Stimulated activated CD8-positive, alpha-beta memory T cell treated with anti-CD3 and anti-CD28 coated beads, Interleukin-7, amount 100 ng/mL, for 1 hour (primary cell): ENCODE measurements at places on chromosomes 2 and 18.
A peak's percentile ranks its signal among the peaks of the same experiment; 100 is the strongest.

- no peak for DNase-seq
Observed at GRCh38 chr2:140687825-140688224, 1443.0 kb downstream of the LRP1B start.

- DNase-seq = no peak
Observed at GRCh38 chr2:24785671-24786321, 7.4 kb downstream of the PTRHD1 start.

DNA sequence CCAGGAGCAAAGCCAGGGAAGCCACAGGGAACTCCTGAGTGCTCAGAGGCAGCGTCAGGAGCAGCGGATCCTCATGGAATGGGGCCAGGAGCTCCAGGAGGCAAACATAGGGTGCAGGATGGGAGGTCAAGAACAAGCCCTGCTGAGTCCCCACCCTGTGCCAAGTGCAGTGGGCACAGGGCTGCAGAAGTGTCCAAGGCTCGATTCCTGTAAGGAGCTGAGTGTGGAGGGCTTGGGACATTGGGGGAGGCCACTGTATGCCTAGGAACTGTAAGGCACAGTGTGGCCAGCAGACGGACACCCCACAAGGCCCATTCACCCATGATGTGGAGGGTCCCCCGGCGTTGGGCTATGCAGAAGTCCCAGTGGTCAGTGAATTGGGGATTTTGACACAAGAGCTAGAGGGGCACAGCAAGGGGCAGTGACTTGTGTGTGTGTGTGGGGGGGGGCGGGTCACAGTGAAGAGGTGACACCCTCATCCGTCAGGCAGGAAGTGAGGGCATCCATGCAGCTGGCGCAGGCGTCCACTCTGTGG, 55.6 kb downstream of the ACKR3 start:
- no peak for DNase-seq

GRCh38 chr2:220550995-220551700, 923.7 kb downstream of the SLC4A3 start:
- DNase-seq = no peak

DNA sequence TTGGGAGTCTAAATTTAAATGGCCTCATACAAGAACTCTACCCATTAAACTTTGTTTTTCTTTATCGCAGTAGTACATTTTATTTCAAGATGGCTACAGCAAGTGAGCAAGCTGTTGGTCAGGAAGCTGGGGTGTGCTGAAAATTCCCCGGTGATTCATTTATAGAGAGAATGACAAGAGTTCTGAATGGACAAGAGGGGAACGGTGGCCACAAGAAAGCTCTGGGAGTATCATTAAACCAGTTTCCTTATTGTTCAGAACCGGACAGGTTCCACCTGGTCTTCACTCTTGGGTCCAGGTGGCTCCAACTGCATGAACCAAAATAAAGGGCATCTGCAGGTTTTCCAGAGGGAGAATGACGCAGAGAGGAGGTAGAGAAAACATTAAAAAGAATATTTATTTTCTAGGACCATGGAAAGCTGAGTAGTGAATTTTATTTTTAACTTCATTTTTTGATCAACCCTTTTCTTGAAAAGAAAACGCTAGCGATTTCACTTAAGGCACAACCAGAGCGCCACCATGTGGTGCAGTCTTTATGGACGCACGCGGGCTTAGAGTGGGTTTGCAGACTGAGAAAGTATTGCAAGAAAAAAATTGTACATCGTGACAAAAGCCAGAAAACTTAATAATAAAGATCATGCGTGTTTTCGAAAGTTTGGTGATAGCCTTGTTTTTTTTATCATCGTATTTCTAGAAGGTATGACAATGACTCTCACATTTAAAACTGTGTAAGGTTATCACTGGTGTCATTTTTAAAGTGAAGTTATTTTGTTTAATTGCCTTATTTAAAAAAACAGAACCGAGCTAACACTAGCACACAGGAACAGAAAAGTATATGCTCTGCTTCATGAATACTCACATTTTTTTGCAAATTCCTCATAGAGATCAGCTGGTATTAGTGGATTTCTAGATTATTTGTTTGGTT, 97.9 kb upstream of the NOL4 start:
- DNase-seq = no peak

GRCh38 chr2:170229744-170230143, 51.8 kb downstream of the MYO3B start:
- DNase-seq = no peak

GRCh38 chr2:216116418-216116817, 7.3 kb downstream of the XRCC5 start:
- no peak for DNase-seq

DNA sequence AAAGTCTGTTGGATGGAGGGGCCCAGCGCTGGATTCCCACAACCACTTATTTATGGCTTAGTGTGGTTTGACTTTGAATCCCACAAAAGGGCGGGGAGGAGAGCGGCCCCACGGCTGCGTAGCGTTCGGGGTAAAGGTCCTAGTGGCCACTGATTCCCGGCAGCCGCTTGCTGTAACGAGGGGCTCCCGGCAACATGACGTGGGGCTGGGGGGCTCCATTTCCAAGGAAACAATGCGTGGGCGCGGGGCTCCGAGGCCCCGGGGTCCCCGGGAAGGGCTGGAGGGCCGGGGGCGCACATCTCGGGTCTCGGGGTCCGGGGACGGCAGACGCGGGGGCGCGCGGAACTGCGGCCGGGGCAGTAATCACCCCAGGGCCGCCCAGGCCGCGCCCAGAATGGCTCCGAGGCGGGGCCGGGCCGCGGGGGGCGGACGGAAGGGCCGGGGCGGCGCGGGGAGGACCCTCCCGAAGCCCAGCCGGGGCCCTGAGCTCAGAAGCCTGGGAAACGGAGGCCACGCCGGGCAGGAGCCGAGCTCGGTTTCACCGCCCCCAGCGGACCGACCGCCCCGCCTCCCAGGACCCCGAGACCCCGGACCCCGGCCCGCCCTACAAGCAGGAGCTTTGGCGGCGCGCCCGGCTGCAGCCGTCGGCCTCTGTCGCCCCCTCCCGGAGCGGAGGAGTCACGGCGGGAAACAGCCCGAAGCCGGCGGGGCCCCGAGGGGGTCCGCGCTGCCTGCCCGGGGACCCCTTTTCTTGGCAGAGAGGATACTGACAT, 11.9 kb upstream of the MLPH start:
- DNase-seq = peak; percentile 59

DNA sequence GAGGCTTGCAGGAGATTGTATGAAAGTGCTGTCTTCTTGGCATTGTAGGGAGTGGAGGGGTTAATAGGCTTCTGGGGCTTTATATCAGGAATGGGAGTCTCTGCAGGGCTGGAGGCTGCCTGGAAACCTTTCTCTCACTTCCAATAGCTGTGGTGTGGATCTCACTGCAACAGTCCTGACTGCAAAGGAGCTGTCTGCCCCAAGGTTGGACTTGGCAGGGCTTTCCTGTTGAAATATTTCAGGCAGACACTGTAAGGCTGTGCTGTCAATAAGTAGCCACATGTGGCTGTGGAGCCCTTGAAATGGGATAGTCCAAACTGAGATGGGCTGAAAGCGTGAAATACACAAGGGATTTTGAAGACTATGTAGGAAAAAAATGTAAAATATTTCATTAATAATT, 399.1 kb upstream of the SPRED2 start:
- DNase-seq = no peak

DNA sequence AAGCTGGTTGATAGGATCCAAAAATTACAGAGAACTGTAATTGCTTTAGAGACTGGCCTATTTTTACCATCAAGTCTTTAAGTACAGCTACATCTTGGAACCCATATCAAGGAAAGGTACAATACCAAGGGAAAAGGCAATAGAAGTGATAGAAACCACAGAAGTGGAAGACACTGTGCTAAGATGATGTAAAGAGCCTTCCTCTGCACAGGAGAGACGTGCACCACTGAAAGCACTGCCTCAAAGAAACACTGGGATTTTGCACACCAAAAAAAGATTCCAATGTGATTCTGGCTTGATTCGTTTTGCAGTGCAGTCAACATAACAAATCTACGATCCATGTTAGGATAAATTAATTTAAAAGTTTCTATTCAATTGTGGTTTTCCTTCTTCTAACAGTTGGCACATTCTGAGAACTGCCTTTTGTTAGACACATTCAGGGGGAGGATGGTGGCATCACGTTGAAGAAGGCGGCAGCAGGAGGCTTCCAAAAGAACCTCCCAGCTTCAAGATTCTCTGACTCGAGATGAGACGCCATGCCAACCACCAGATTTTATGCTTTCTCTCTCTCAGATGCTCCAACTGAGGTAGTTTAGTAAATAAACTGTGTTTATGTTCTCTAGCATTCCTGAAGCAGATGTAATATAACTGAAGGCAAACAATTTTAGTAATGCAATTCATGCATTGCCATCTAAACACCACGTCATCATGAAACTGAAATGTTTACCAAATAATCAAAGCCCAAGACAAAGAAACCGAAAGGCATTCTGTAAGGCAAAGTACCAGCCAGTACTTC, 102.9 kb downstream of the BCL2 start:
- no peak for DNase-seq

DNA sequence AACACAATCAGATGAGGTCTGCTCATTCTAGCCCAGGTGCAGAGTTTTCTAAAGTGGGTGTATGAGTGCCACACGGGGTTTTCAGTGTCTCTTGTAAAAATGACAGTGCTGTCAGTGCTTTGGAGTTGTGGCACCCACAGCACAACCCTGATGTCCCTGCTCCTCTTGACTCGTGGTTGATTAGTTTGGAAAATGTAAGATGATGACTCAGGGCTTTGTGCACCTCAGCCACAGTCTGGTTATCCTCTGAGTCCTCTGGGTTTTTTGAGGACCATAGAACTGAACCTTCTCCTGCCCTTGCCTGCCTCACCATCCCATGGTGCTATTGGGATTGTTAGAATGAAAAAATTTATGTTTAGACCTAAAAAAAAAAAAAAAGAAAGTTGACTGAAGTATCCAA, 105.6 kb downstream of the MYO1B start:
- no peak for DNase-seq

GRCh38 chr2:152493945-152494528, 159.1 kb downstream of the FMNL2 start:
- DNase-seq = no peak

DNA sequence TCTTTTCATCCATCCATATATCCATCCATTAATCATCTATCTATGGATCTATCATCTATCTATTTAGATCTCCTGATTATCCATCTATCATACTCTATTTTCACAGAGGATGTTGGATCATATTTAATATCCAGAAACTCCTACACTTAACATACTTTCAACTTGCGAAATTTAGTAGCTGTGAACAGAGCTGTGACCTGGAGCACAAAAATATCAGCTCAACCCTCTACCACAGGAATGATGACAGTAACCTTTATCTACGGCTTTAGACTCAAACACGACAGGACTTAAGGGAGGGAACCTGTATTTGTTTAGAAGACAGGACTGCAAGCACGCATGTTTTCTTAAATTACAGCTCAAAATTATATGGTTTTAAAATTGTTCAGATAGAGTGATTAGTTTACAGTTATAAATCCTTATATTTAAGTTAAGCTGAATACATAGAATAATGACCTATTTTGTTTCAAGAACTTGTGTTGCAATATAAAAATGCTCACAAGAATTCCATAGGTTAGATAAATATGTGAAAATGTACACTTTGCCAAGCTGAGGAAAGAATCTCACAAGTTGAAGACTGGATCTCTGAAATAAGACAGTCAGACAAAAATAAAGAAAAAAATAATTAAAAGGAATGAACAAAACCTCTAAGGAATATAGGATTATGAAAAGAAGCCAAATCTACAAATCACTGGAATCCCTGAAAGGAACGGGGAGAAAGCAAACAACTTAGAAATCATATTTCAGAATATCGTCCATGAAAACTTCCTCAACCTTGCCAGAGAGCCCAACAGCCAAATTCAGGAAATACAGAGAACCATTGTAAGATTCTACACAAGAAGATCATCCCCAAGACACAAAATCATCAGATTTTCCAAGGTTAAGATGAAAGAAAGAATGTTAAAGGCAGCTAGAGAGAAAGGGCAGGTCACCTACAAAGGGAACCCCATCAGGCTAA, 142.0 kb downstream of the COL6A3 start:
- DNase-seq = no peak

DNA sequence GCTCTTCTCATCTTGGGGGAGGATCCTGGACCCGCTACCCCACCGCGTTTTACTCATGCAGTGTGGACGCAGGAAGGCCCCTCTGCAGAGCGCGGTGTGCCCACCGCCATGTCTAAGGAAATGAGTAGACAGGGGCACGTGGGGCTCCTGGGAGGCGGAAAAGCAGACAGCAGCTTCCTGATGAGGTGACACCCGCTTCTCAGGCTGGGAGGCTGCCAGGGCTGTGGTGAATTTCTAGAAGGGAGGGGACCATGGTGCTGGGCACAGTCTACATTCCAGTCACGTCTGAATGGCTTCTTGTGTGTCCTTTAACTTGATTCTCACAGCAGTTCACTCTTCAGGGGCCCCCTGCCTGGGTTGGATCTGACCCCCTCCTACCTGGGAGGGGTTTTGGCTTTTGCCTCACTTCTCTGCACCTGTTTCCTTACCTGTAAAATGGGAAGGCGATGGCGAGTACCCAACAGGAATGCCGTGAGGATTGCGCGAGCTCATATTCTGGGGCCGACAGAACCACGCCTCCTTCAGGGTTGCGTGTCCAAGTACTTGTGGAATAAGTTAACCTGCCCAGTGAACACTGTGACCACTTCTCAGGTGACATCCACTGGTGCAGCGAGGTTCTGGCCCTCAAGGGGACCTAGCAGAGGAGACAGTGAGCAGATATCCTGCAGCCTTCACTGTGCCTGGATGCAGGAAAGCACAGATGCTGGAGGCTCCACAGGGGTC, 32.3 kb upstream of the MBP start:
- no peak for DNase-seq

GRCh38 chr2:241931976-241932898, 62.7 kb downstream of the RTP5 start:
- DNase-seq = no peak

DNA sequence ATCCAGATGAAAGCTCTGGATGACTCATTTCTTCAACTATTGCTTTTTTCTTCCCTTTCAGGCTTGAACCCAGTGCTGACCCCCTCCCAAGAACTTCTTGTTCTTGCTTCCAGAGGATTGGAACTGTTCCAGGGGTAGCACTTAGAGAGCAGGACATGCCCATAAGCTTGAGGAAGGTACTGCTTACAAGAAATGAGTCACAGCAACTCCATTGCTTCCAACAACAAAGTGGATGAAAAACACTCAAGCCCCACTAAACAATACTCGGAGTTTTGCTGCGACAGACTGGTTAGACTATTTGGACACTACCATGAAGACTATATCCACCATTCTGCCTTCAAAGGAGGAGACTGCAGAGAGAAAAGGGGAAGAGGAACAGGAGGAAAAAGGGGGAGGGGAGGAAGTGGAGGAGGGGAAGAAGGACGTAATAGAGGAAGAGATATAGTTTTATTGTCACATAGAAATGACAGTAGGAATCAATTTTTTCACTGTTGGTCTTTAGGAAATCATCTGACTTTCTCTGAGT, 1.6 kb upstream of the EPC2 start:
- DNase-seq = no peak

GRCh38 chr18:9914334-9914583, 443 bp downstream of the VAPA start:
- DNase-seq = no peak

- no peak for DNase-seq
Observed at GRCh38 chr2:85096616-85097015, 36.6 kb upstream of the TCF7L1 start.

- no peak for DNase-seq
Observed at GRCh38 chr2:59575191-59575590, 978.3 kb downstream of the BCL11A start.

GRCh38 chr2:31920962-31921361, 89.8 kb downstream of the MEMO1 start:
- no peak for DNase-seq
